GM12864 (cell line): ENCODE measurements at places on chromosomes 1 and 21.

DNA sequence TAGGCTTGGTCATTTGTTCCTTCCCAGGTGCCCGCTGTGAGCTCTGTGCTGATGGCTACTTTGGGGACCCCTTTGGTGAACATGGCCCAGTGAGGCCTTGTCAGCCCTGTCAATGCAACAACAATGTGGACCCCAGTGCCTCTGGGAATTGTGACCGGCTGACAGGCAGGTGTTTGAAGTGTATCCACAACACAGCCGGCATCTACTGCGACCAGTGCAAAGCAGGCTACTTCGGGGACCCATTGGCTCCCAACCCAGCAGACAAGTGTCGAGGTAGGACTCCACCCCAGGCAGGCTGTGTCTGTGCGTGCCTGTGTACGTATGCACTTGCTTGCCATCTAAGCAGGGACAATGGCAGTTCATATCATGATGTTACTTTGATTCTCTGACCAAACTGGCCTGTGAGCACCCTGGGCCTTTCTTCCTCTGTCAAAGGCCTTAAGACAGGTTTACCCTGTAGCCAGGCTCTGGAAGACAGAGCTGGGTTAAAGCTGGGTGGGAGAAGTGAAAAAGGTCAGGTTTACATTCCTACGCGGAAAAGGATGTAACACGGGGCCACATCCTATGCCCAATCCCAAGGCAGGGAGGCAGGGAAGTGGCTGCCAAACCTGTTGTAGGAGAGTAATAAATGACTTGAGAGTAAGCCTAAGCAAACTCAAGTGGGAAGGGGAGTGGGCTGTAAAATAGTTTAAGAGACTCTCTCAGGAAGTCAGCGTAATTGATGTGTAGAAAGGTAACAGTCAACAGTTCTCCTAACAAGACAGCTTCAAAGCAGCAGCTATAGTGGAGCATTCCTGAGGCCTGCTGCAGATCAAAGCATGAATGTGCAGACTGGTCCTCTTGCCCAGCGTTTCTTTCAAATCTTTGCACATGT, 42.5 kb downstream of the LAMC2 start:
- no peak for DNase-seq

DNA sequence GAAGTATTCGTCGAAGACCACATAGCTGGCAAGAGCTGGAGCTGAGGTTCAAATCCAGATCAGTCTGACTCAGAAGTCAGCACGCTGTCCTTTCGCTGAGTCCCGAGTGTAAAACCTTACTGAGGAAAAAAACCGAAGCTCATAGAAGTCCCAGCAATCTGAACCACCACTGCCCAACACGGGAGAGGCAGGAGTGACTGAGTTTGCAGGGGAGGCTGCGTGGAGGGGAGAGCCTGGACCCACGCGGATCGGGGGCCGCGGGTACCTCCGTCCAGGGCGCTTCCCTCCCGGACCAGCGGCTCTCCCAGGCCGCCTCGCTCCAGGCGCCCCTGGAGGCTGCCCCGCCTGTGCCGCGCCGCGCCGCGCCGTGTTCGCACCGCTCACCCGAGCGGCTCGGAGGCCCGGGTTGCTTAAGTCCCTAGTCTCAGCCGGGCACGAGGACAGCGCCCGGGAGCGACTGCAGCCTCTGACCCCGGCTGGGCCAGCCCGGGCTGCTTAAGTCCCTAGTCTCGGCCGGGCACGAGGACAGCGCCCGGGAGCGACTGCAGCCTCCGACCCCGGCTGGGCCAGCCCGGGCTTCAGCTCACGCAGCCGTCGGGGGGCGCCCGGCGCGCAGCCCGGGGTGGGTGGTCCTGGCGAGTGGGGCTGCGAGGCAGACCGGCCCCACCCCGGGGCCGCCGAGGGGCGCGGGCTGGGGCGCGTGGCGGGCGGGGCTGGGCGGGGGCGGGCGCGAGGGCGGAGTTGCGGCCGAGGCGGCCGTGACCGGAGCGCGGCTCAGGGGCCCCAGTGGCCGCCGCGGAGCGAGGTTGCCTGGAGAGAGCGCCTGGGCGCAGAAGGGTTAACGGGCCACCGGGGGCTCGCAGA, at the start of gene ADAMTSL4:
Gene ADAMTSL4, plus strand, starts transcription at position 777 of the 864 bp plus-strand sequence. CDS start 2,881 bp downstream, outside the sequence.
- no peak for DNase-seq

GRCh38 chr21:37862536-37862935, 53.7 kb downstream of the KCNJ6 start:
- no peak for DNase-seq

GRCh38 chr21:32578107-32578691, 7.1 kb downstream of the TCP10L start:
- no peak for DNase-seq

DNA sequence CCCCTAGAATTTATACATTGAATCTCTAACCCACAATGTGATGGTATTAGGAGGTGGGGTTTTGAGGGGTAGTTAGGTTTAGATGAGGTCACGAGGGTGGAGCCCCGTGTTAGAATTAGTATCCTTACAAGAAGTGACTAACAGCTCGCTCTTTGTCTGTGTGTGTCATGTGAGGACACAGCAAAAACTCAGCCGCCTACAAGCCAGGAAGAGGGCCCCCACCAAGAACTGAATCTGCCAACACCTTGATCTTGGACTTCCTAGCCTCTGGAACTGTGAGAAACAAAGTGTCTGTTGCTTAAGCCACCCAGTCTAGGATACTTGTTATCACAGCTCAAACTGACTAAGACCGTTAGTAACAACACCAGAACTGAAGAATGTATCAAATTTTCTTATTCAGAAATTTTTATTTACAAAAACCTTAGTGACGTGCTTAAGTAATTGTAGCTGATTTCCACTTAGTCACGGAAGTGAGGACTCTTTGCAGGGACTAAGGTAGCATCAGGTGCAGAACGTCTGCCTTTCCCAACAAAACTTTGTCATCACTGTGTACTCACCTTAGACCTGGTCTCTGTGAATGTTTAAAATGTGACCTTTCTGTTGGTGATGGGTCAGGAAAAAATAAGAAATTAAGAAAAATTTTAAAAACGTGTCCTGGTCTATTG, 24.5 kb upstream of the LRRC8C start:
- DNase-seq, result no peak

GRCh38 chr1:90969241-90969640, 52.6 kb downstream of the ZNF644 start:
- no peak for DNase-seq

- DNase-seq, result no peak
These were observed 16.2 kb upstream of the MEF2D start for GRCh38 chr1:156516821-156517220.

GRCh38 chr1:245332085-245332484, 177.3 kb downstream of the KIF26B start:
- DNase-seq, result no peak

- DNase-seq, result peak; percentile 99
These were observed at the start of gene CRYZL1 for GRCh38 chr21:33641352-33642026. Gene CRYZL1, minus strand, starts transcription at chr21:33641741. Its CDS starts 10,190 bp downstream, at chr21:33631551.

GRCh38 chr21:46071082-46071481, 26.8 kb upstream of the COL6A2 start:
- no peak for DNase-seq
